ENCODE measurements at places on chromosomes 6 and 20. TPM values are rescaled to one million over a fixed set of nuclear protein-coding genes. Genes with fewer than 3 reads are reported as not detected.
A peak's percentile ranks its signal among the peaks of the same experiment; 100 is the strongest.

DNA sequence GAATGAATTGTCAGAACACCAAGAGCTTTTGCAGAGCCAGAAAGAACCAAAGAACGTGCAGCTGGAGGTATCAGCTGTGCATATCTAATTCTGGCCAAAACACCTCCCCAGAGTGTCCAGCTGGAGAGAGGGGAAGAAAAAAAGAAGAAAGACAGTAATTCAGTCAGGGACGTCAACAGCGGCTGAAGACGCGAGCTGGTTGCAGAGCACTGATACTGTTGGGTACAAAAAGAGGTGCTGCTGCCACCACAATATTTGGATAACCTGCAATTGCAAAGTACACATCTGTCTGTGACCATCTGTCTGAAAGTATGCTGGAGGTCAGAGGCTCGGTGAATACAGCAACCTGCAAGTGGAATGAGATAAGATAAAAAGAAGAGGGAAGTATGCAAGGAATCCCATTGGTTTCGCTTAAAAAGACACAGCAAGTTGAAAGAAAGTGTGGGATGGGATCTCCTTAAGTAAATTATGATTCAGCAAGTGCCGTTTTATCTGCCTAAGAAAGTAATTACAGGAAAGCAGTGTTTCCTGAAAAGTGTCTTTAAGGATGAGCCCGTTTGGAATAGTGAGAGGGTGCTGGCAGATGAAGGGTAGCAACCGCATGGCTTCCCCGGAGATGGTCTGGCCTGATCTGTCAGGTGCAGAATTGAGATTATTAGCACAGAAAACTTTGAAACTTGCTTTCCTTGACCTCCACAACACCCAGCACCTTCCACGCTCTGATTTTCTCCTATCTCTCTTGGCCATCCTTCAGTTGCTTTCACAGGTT is 189.9 kb upstream of the PRDM1 start:
- no peak for DNase-seq

GRCh38 chr6:143594647-143595046 is 83.1 kb upstream of the PHACTR2 start:
- no peak for DNase-seq

GRCh38 chr6:33298773-33299236 is at the start of gene RGL2:
Gene RGL2, minus strand, starts transcription at chr6:33298942. Its CDS starts 332 bp downstream, at chr6:33298610.
- peak; percentile 56 for DNase-seq

DNA sequence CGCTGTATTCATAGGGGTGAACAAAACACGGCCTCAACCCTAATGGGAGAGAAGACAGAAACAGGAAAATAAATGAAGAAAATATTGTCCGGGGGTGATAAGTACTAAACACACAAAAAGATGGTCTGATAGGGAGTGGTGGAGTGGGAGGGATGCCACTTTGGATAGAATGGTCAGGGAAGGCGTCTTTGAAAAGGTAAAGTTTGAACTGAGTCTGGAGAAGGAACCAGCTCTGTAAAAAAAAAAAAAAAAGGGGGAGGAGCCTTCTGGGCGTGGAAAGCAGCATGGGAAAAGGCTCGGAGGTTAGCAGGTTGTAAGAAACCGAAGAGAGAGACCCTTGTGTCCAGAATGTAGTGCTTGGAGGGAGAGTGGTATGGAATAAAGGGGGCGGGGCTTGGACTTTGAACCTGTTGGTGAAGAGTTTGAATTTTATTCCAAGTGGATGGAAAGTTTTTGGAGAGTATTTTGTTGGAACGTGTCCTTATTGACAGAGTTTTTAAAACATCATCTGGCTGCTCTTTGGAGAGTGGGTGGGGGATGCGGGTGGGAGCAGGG is 1.8 kb downstream of the CHMP4B start:
- no peak for DNase-seq

- no peak for DNase-seq
Measured at GRCh38 chr6:113644861-113645575, 212.1 kb upstream of the MARCKS start.

DNA sequence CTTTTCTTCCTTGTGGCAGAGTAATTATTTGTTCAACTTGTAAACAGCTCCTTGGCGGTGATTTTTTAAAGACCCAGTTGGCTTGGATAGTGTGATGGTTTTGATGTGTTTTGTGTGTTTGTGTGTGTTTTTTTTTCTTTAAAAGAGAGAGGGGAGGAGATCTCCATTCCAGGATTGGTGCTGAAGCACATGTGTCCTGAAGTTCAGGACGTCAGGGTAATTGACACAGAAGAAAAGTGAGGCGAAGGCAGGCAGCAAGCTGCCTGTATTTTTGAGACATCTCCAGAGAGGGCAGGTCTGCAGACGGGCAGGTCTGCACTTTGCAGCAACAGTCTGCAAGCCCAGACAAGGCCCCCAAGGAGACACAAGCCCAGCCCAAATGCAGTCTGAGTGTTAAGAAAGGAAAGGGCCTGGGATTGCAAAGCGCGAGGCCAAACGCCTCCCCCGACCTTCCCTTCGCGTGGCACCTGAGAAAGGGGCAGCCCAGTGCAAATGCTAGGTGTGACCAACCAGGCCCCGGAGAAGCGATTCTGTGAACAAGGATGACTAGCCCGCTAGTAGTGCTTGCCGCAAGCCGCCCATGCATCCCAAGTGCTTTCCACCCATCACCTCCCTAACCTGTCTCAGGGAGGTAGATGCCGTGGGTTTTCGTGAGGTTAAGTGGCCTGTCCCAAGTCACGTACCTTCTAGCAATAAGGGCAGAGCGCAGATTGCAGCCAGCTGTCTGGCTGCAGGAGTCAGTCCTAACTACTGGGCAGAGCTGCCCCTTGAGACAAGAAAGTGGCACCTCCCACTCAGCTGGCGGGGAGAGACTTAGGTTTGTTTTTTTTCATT is 230.5 kb downstream of the ZMYND8 start:
- DNase-seq, result no peak

DNA sequence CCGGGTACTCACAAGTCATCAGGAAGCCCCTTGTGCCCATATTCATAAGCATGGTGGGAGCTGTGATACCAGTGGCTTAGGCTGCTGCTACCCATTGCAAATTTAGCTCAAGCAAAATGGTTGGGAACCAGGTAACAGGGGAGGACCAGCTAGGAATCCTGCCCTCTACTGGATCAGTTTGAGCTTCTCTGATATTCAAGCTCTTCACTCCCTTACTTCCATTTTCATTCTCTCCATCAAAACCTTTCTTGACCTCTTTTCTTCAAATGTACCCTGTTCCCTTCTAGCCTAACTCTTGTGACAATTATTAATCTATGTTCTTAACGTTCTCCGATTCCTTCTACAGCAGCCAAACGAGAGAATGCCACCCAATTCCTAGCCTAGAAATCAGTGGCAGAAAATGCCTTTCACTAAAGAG is 9.7 kb downstream of the NOL7 start:
- DNase-seq, result no peak

DNA sequence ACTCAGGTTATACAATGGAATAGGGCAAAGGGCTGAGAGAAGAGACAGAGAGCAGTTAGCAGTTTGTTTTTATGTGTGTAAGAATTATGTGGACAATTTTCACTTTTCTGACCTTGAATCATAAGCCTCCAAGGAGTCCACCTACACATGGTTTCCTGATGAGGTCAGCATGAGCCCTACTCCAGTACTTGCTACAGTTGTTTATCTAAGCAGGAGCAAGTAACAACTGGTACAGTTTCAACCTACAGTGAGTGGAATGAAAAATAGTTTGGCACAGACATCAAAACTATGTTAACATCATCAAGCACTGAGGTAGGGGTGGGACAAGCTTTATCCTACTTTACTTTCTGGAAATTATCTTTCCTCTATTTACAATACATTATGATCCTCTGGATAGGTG is 426.7 kb upstream of the ID4 start:
- no peak for DNase-seq

GRCh38 chr6:5398530-5398929 is 137.2 kb downstream of the FARS2 start:
- DNase-seq, result no peak

Gene FITM2
- 2.2 TPM for total RNA-seq

Gene LAMA2
- total RNA-seq, result 0.65 TPM

Gene NPEPL1
- total RNA-seq, result 20.6 TPM

Gene RAD21L1
- total RNA-seq, result not detected

Gene MPIG6B
- not detected for total RNA-seq

Gene EBF4
- 12.3 TPM for total RNA-seq

Gene PXDC1
- total RNA-seq, result 0.57 TPM

Gene FAM162B
- total RNA-seq, result not detected
